ENCODE measurements at places on chromosomes 2 and 18. TPM values are rescaled to one million over a fixed set of nuclear protein-coding genes. Genes with fewer than 3 reads are reported as not detected.

DNA sequence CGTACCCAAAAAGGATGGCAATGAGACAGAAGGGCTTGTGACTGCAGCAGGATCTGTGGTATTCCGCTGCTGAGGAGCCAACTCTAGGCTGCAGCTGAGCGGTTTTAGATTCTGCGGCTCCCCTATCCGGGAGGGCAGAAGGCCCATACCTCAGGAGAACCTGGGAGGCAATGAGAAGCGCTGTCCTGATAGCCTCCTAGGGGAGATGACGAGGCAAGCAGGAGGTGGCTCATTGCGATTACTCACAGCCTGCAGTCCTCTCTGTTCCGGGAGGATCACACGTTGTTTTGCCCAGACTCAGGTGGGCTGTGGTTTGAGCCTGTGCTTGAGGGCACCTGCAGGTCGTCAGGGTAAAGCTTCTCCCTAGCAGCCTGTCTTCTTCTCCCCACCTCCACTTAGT is 65.1 kb downstream of the COA5 start:
- H3K36me3 ChIP-seq: peaks cover 81% of the 10 kb centered on the region
- no peak for DNase-seq
- no peak overlapping the region for H3K4me3 ChIP-seq
- H3K4me1 ChIP-seq: peaks cover 24% of the 10 kb centered on the region

DNA sequence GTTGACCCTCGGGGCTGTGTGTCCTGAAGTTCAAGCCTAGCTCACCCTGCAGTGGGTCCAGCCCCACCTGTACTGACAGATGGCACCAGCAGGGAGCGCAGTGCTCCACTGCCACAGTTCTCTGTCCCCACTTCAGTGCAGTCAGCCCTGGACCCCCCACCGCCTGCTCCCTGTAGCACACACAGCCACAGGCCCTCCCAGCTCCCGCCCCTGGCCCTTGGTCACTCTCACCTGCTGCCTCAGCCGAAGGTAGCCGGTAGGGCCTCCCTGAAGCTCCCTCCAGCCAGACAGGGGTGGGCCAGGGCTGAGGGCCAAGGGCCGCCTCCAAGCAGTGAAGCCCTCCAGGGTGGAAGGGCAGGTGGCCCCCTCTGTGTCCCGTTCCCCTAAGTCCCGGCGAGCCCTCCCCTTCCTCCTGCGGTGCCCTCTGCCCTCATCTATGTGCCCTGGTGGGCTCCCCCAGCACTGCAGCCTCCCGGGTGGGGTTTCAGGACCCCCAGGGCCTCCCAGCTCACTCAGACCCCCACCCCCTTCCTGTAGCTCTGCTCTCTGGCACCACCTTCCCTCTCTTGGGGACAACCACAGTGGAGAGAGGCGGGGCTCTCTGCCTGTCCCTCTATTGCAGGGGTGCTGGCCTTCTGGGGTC is 10.8 kb upstream of the ALPP start:
- no peak for DNase-seq
- no peak overlapping the region for H3K27ac ChIP-seq
- no peaks in the 10 kb centered on the region for H3K27me3 ChIP-seq
- H3K4me1 ChIP-seq: peaks cover 12% of the 10 kb centered on the region

GRCh38 chr2:1781291-1782080 is 37.2 kb upstream of the PXDN start:
- DNase-seq: peak; percentile 20
- peaks cover 2% of the 10 kb centered on the region for H3K27me3 ChIP-seq
- H3K4me3 ChIP-seq: peak overlapping the region; percentile 30
- no peaks in the 10 kb centered on the region for H3K36me3 ChIP-seq
- H3K4me1 ChIP-seq: peaks cover 3% of the 10 kb centered on the region

- H3K4me3 ChIP-seq: no peak overlapping the region
- no peak overlapping the region for H3K27ac ChIP-seq
- peaks cover 6% of the 10 kb centered on the region for H3K27me3 ChIP-seq
- no peaks in the 10 kb centered on the region for H3K36me3 ChIP-seq
- DNase-seq: no peak
Measured at GRCh38 chr2:127091886-127092285, 15.1 kb downstream of the BIN1 start.

ACOXL gene
- total RNA-seq: 1.4 TPM

ADAM23 gene
- 0.25 TPM for total RNA-seq

DNA sequence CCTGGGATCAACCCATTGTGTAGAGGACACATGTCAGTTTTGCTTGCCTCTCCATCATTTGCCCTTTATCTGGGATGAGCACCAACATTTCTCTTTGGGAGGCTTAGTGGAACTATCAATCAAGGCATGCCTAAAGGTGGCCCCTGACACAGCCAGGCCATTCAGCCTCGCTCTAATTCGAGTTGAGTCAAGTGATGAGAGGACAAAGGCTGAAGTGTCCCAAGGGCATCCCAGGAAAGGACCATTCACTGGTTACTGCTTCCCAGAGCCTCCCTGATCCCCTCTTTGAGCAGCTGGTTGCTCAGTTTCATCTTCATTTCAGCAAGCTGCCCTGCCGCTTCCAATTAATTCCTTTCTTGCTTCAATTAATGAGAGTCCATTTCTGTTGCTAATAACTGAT is 63.5 kb downstream of the DNER start:
- no peak for DNase-seq
- no peak overlapping the region for H3K4me3 ChIP-seq
- no peaks in the 10 kb centered on the region for H3K4me1 ChIP-seq
- no peak overlapping the region for H3K27ac ChIP-seq
- H3K36me3 ChIP-seq: no peaks in the 10 kb centered on the region
- H3K27me3 ChIP-seq: peaks cover 4% of the 10 kb centered on the region

DNA sequence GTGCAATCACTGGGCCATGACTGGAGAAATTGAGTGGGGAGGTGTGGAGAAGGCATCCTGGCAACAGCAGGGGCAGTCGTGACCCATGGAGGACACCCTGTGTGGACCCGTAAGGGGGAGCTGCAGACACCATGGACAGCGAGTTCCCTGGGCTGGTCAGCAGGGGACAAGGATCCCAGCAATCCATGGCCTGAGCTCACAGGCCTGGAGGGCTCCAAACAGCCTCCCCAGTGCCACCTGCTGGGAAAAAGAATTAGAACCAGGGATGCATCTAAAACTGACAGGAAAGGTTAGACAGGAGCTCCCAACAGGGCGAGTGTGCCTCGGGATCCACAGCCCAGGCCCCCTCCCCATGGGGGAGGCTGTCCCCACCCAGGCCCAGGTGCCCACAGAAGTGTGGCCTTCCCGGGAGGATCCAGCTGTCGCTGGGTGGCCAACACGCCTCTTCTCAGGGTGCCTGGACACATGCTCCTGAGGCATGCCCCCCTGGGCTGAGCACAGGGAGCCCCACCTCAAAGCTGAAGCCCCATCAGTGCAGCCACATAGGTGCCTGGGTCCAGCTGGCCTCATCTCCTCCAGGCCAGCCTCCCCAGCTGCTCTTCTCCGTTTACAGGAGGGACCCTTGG is 20.5 kb upstream of the KIF1A start:
- no peak overlapping the region for H3K27ac ChIP-seq
- no peak for DNase-seq
- no peaks in the 10 kb centered on the region for H3K36me3 ChIP-seq
- no peaks in the 10 kb centered on the region for H3K4me1 ChIP-seq
- H3K27me3 ChIP-seq: peaks cover 4% of the 10 kb centered on the region

DNA sequence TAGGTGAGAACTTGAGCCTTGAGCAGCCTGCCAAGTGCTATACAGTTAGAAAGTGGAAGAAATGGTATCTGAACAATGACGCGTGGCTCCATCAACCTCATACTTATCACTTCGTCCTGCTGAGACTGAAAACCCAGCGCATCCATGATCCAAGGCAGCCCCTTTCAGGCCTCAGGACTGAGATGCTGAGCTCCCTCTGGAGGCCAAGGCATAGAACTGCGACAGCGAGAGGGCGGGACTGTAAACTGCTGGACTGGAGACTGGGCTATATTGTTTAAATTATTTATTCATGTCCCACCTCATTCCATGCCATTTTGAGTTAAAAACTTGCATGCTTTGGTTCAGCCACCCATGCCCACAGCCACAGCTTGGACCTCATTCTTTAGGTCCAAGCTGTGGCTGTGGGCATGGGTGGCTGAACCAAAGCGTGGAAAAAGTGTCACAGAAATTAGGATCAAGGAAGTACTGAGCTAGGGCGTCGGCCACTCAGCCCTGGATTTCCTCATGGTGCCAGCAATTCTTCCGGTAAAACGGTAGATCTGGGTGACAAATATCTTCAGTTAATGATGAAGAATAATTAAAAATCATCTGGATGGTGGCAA is 195.5 kb downstream of the L3MBTL4 start:
- H3K4me1 ChIP-seq: no peaks in the 10 kb centered on the region
- H3K36me3 ChIP-seq: no peaks in the 10 kb centered on the region
- H3K27ac ChIP-seq: no peak overlapping the region
- H3K4me3 ChIP-seq: no peak overlapping the region
- peak; percentile 9 for DNase-seq

DNA sequence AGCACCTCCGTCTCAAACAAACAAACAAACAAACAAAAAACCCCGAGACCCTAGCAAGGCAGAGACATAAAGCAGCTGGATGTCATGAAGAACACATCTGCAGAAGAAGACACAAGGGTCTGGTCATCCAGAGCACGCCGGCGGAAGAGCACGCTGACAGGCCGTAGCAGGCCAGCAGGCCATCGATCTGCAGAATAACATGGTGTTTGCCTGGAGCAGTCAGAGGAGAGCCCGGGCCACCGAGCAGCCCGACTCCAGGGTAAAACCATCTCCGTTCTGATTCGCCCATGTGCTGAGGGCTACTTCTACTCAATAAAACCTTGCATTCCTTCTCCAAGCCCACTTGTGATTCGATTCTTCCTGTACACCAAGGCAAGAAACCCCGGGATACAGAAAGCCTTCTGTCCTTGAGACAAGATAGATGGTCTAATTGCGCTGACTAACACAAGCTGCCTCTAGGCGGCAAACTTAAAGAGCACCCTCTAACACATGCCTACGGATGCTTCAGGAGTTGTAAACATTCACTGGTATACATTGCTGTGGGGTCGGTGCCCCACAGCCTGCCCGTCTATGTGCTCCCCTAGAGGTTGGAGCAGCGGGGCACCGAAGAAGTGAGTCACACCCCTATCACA is 549.8 kb upstream of the NRXN1 start:
- no peaks in the 10 kb centered on the region for H3K4me1 ChIP-seq
- H3K27ac ChIP-seq: no peak overlapping the region
- H3K36me3 ChIP-seq: no peaks in the 10 kb centered on the region
- DNase-seq: no peak
- no peak overlapping the region for H3K4me3 ChIP-seq

All from activated T-helper 2 cell treated with anti-CD3 and anti-CD28 coated beads, Interferon-gamma antibody, Interleukin-2, Interleukin-4, amounts not matched to agents 10 μg/mL and 5 μg/mL and 100 μg/mL, durations not matched to agents 14 hours and 24 hours and 36 hours (primary cell).